Anterior cingulate cortex (tissue), 58 donors: ENCODE measurements at places on chromosomes 12 and 14.

DNA sequence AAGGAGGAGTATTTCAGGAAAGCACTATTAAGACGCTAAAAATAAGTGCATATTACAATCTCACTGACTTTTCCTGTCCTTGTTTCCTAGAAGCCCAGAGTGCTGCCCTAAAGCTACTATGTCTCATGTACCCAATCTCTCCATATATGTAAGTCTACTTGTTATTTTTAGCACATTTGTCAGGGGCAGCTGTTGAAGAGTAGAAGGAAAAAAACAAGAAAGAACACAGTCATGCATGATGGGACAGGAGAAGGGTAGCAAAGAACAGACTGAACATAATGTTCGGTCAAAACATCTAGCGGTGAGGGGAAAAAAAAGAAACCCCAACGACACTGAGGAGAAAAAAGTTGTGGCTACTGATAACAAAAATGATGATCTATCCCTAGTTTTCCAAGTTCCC lies 14.3 kb downstream of the YBX3 start:
- no peak for DNase-seq

DNA sequence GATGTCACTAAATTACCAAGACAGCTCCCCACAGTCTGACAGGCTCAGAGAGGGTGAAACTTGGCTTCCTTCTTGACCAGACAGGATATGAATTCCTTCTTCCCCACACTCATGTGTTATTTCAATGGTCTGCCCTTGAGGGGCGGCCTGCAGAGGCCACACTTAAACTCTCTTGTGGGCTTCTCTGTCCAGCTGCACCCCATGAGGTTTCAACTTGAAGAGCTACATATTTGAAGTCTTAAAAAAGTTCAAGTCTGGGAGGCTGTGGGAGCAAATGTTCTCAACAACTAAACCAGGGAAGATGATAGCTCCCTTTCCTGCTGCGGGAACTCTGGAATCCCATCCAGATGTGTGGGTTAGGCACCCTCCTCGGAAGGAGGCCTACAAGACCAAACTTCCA lies 98.3 kb downstream of the TTC7B start:
- DNase-seq = no peak

GRCh38 chr12:53825246-53826081 lies 73.7 kb upstream of the CISTR start:
- DNase-seq = no peak

- no peak for DNase-seq
These were observed 335.4 kb downstream of the LRIG3 start for GRCh38 chr12:58584880-58585279.

DNA sequence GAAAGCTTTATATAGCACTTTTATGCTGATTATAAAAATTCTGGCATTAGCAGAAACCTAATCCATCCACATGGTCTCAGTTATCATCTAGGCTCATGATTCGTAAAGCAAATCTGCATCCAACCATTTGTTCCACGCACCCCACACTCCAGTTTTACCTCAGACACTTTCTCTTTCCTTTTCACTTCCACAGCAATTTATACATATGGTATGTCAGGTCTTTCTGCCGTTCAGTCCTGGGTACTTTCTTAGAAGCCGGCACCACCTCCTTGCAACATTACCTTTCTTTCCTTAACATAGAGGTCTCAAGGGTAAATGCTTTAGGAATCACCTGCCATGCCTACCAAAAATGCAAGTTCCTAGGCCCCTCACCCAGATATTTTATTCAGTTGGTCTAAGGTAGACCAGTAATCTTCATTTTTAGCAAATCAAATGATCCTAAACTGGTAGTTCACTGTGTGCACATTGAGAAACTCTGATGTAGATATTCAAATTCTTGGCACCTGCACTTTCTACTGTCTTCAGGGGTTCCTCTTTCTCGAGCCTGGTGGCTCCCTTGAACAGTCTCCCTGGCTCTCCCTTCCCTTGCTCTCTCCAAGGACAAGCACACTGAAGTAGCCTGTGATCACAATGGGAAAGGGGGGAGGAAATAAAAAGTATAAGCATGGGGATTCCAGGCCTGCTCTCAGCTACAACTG lies 2.8 kb upstream of the KRAS start:
- no peak for DNase-seq

GRCh38 chr12:110546339-110546738 lies 36.8 kb downstream of the PPTC7 start:
- no peak for DNase-seq

DNA sequence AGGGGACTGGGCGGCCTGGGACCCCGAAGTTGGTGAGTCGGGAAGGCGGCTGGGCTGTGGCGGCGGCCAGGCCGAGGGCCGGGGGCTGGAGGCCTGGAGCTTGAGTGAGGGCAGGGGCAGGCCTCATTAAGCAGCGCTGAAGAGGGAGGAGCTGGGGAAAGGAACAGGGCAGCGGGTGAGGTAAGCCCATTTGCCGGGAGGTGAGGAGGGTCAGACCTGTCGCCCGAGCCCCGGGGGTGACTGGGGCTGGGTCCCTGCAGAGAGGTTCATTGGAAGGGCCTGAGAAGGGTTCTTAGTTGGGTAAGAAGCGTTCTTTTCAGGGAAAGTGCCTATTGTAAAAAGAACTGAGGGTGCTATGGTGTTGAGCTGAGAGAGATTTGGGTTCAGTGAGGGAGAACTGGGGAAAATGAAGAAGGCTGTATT lies 441 bp downstream of the RAB5B start:
- DNase-seq = no peak

- peak; percentile 51 for DNase-seq
These were observed 13.1 kb downstream of the COPZ1 start for GRCh38 chr12:54337854-54338650.

GRCh38 chr14:50600849-50601248 lies 40.9 kb downstream of the ATL1 start:
- DNase-seq = no peak

DNA sequence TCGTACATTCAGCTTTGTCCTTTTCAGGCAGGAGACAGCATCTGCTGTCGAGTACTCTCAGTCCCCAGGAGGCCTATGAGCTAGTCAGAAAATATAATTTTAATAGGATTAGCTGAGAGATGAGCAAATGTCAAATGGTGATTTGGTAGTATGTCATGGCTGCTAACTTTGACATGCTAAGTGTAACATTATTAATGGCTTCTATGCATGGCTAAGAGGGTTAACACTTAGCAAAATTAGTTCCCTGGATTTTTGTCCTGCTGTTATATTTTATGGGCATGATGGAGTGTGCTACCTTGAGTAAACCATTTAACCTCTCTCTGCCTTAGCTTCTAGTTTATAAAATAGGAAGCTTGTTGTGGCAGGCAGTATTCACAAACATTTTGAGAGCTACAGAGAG lies 2.9 kb upstream of the PCNX1 start:
- no peak for DNase-seq

DNA sequence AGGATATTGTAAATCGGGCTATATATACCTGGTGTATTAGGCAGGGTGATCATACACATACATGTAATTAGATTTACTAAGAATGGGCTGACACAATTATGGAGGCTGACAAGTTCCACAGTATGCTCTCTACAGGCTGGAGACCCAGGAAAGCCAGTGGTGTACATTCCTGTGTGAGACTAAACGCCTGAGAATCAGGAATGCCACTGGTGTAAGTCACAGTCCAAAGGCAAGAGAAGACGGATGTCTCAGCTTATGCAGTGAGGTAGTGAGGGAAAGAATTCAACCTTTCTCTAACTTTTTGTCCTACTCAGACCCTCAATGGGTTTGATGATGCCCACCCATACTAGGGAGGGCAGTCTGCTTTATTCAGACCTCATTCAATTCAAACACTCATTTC lies 57.1 kb downstream of the METTL25 start:
- DNase-seq = no peak

DNA sequence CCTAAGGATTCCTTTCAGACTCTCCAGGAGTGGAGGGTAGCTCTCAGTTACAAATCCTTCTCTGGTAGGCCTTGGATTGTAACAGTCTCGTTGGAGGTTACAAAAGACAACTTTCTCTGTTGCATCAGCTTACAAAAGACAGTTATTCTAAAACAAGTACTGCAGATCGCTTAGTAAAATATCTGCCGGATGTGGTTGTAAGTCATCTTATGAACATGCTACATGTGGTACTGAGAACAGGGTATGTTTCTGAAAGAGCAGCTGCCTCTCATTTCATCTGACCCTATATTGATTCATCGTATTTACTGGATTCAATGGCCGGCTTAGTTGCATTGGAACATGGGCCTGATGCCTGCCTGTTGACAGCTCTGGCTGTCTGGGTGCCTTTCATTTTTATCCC lies 157.4 kb downstream of the PTCSC3 start:
- no peak for DNase-seq

DNA sequence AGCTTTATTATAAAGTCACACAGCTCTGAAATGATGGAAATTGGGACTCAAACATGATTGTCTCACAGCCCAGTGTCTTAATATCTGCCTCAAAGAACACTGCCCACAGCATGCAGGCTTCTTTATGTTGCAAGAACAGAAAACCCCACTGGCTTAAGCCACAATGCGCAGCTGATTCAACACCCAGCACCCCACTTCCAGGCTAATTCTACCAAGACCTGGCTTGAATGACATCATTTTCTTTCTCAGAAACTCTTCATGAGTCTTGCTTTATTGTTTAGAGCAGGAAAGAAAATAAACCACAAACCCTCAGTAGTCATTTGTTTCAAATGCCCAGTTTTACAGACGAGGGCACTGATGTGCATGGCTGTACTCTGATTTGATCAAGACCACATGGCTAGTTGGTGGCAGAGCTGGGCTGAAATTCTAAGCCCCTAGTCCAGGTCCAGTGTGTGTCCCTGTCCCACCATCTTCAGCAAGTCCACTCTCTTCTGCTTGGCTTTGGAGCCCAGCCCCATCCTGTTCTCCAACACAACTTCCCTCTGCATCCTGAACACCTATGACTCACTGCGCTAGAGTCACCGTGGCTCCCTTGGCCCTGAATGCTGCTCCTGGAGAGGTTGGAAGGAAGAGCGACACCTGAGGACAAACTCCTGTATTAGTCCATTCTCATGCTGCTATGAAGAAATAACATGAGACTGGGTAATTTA lies 50.3 kb upstream of the SRSF5 start:
- no peak for DNase-seq

DNA sequence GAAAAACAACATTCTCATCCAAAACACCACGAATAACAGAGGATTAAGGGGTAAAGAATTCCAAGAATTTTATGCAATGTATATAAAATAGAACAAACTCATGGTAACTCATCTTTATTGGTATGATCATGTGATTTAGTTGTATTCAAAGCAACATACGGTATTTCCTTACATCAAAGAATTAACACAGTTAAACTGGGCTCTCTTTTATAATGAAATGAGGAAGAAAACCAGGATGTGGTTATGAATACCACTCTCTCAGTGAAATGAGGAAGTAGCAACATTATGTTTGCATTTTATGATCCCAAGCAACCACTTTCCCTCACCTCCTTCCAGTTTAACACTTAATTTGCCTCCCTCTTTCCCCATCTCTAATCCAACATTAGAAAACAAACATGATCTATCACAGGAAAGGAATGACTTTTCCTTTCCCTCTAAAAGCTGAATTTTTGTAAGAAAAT lies 22.9 kb downstream of the SPTLC2 start:
- DNase-seq = no peak

- no peak for DNase-seq
These were observed 54.8 kb downstream of the PPFIBP1 start for GRCh38 chr12:27578689-27579372.

DNA sequence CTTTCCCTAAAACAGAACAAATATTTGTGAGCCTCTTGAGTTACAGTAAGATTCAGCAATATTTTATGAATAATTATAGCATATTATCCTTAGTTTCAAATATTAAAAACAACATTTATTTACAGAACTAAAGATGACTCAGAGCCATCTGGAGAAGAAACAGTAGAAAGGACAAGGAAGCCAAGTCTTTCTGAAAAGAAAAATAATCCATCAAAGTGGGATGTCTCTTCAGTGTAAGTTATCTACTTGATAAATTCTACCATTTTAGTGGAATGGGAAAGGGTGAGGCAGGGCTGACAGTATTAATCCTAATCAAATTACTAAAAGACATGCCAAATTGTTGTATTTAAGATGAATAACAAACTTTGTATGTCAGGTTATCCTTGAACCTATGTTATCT lies 88.1 kb downstream of the DNAI7 start:
- DNase-seq = no peak

GRCh38 chr12:14860490-14860889 lies 17.2 kb upstream of the ART4 start:
- DNase-seq = no peak

- DNase-seq = no peak
These were observed 73.5 kb upstream of the VASH1 start for GRCh38 chr14:76687611-76688382.

DNA sequence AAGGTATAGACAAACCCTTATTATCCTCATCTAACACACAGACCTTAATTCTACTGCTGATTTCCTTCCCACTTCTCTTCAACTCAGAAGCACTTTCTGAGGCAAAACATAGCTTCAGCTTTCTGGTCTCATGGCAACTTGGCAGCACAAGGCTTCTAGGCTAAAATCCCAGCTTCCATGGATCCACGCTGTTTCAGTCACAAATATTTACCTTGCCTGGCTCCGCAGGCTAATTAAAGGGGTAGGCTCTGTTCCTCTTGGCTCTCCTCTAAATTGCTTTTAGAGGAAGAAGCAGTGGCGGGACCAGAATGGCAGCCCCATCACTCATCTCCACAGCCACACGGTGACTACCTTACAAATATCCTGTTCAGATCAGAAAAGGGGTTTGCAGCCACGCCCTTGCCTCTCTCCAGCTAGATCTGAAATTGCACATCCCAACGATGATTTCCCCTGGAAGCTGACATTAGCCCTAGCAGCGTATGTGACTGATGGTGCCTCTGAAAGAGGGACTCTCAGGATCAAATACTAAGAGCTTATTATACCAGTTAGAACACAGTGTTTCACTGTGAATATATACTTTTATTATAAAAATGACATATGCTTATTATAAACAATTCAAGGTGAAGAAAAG lies 221.5 kb upstream of the NUDT4 start:
- no peak for DNase-seq

GRCh38 chr12:92539976-92540781 lies 162.6 kb upstream of the PLEKHG7 start:
- DNase-seq = no peak

- no peak for DNase-seq
These were observed 201.9 kb downstream of the FOXN3 start for GRCh38 chr14:89215114-89215513.

DNA sequence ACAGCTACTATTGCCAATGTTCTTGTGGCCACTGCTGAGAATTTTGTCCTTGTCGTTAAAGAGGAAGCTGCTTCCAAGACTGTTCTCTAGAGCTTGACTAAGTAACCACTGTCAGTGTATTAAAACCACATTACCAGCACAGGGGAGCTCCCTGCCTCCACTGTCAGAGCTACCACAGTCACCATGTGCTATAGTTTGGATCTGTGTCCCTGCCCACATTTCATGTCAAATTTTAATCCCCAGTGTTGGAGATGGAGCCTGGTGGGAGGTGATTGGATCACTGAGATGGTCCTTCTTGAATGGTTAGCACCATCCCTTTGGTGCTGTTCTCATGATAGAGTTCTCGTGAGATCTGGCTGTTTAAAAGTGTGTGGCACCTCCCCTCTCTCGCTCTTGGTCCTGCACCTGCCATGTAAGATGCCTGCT lies 23.2 kb upstream of the RAP1B start:
- DNase-seq = no peak
